SJSA1 (cell line): ENCODE measurements at places on chromosomes 11 and 22.

- H3K36me3 ChIP-seq: no peaks in the 10 kb centered on the region
- H3K4me1 ChIP-seq: no peaks in the 10 kb centered on the region
- H3K27me3 ChIP-seq: peaks cover 21% of the 10 kb centered on the region
- no peak overlapping the region for H3K27ac ChIP-seq
Measured at GRCh38 chr11:17486646-17487045, 10.0 kb upstream of the ABCC8 start.

- H3K36me3 ChIP-seq: no peaks in the 10 kb centered on the region
- H3K4me1 ChIP-seq: peaks cover 11% of the 10 kb centered on the region
- peaks cover 73% of the 10 kb centered on the region for H3K27me3 ChIP-seq
- no peak for DNase-seq
- peak within 1 kb of the TSS; percentile 20 for H3K4me3 ChIP-seq
- H3K27ac ChIP-seq: no peak within 1 kb of the TSS
Measured at GRCh38 chr11:44726283-44727113, at the start of gene TSPAN18. TSS of gene TSPAN18 (plus strand) at chr11:44726962. CDS start at chr11:44906417, 179,455 bp downstream.

- no peaks in the 10 kb centered on the region for H3K36me3 ChIP-seq
- H3K27me3 ChIP-seq: no peaks in the 10 kb centered on the region
- H3K27ac ChIP-seq: no peak overlapping the region
- no peak for DNase-seq
- H3K4me1 ChIP-seq: no peaks in the 10 kb centered on the region
Measured at GRCh38 chr22:37362621-37363020, 64.7 kb downstream of the ELFN2 start.

- DNase-seq: peak; percentile 78
- H3K4me1 ChIP-seq: peaks cover 11% of the 10 kb centered on the region
- peaks cover 10% of the 10 kb centered on the region; the same call in 1 of the 2 replicates for H3K27me3 ChIP-seq
- no peaks in the 10 kb centered on the region for H3K36me3 ChIP-seq
Measured at GRCh38 chr11:1870721-1871466, 18.0 kb downstream of the LSP1 start.

DNA sequence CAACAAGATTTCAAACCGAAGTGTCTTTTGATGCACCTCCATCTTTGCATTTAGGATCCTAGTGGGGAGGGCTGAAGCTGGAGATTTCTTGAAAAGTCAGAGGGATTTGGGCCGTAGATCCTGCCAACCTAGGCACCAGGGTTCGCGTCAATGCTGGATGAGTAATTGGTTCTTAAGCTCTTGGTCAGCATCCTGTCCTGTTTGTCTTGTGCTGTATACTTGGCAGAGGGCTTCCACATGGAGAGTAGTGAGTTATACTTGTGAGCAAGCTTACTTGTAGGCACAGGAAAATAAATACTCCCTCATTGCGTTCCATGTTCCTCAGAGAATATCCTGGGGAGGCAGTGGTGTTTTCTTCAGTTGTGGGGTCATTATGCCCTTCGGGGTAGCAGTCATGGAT lies 12.6 kb downstream of the INSC start:
- no peak for DNase-seq
- H3K4me1 ChIP-seq: peaks cover 30% of the 10 kb centered on the region
- H3K27ac ChIP-seq: no peak overlapping the region
- H3K4me3 ChIP-seq: no peak overlapping the region
- no peaks in the 10 kb centered on the region for H3K27me3 ChIP-seq
- H3K36me3 ChIP-seq: no peaks in the 10 kb centered on the region

GRCh38 chr11:66967670-66968425 lies 7.3 kb upstream of the C11orf86 start:
- H3K4me1 ChIP-seq: peaks cover 43% of the 10 kb centered on the region
- no peaks in the 10 kb centered on the region for H3K27me3 ChIP-seq
- H3K4me3 ChIP-seq: no peak overlapping the region
- no peak for DNase-seq

DNA sequence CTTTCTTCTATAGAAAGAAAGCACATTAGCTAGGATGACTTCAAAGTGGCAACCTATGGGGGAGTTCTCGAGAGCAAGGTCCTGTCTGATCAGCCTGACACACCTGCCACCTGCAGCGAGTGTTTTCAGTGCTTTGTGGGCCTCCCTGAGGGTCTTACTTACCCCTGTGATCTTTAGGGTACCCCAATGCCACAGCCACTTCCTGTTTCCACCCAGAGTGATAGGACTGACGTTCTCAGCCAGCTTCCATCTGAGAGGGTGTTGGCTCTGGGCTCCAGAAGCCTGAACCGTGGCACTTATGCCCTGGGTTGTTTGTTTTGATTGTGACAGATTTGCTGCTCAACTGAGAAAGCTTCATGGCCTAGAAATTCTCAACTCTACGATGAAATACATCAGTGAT lies 21.7 kb upstream of the ANKK1 start:
- no peak for DNase-seq
- H3K27me3 ChIP-seq: no peaks in the 10 kb centered on the region
- H3K36me3 ChIP-seq: no peaks in the 10 kb centered on the region
- no peak overlapping the region for H3K27ac ChIP-seq
- no peak overlapping the region for H3K4me3 ChIP-seq

- H3K27me3 ChIP-seq: no peaks in the 10 kb centered on the region
- no peak for DNase-seq
- H3K27ac ChIP-seq: no peak overlapping the region
- H3K36me3 ChIP-seq: no peaks in the 10 kb centered on the region
Measured at GRCh38 chr11:19842505-19842904, 129.9 kb downstream of the NAV2 start.

DNA sequence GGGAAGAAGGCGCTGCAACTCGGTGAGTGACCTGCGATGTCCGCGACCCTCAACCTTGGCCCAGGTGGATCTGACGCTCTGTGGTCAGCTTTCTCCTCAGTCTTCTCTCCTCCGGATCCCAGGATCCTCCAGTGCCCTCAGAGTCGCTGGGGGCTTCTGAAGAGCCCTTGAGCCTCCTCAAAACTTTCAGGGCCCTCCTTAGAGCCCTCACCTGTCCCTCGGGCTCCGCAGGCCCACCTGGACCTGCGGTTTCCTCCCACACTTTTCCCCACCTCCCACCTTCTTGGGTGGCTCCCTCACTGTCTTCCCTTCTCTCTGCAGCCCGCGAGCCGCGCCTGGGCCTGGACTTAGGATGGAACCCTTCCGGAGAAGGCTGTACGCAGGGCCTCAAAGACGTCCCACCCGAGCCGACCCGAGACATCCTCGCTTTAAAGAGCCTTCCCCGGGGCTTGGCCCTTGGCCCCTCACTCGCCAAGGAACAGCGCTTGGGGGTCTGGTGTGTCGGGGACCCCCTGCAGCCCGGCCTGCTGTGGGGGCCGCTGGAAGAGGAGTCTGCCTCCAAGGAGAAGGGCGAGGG lies 335 bp downstream of the ZNF408 start:
- peak overlapping the region; percentile 89 for H3K27ac ChIP-seq
- H3K4me1 ChIP-seq: no peaks in the 10 kb centered on the region; the same call in 1 of the 2 replicates
- H3K4me3 ChIP-seq: peak overlapping the region; percentile 58
- DNase-seq: no peak
- peaks cover 60% of the 10 kb centered on the region for H3K36me3 ChIP-seq
- H3K27me3 ChIP-seq: no peaks in the 10 kb centered on the region

DNA sequence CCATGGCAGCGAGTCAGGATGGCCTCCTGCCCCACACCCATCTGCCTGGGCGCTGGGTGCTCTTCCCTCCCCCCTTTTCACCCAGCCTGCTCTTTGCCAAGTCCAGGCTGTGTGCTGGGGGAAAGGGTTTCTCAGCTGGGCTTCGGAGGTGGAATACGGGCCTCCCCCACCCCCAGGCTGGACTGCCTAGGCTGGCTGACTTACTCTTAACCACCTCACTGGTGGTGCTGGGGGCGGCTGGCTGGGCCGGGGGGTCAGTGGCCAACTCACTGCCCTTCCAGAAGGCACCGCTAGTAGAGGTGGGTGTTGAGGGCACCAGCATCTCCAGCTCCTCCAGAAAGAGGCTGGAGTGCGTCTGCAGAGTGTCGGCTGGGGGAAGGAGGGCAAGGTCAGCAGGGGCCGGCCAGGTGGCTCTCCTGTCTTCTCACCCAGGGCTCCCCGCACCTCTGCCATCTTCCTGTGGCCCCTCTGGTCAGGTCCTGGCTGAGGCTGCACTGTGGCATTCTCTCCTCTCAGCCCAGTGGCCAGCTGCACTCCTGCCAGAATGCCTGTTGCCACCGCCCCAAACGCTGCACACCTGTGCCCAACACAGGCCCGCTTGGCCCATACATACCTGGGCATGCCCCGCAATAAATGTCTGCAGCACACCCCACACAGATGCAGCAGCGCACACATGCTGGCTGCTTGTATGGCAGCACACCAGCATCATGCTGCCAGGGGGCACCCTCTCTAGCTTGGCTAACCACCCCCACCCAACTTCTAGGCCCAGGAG lies 9.7 kb downstream of the PITPNM1 start:
- peaks cover 29% of the 10 kb centered on the region for H3K36me3 ChIP-seq
- no peak overlapping the region for H3K27ac ChIP-seq
- H3K4me3 ChIP-seq: no peak overlapping the region
- H3K4me1 ChIP-seq: no peaks in the 10 kb centered on the region
- H3K27me3 ChIP-seq: no peaks in the 10 kb centered on the region

GRCh38 chr11:123590296-123590912 lies 64.0 kb downstream of the SCN3B start:
- H3K27ac ChIP-seq: no peak overlapping the region
- H3K4me3 ChIP-seq: no peak overlapping the region
- no peaks in the 10 kb centered on the region for H3K27me3 ChIP-seq
- peak; percentile 51 for DNase-seq

- H3K27me3 ChIP-seq: no peaks in the 10 kb centered on the region
- no peak for DNase-seq
- no peaks in the 10 kb centered on the region for H3K4me1 ChIP-seq
- no peaks in the 10 kb centered on the region for H3K36me3 ChIP-seq
Measured at GRCh38 chr11:17218403-17218802, 10.6 kb upstream of the PIK3C2A start.

DNA sequence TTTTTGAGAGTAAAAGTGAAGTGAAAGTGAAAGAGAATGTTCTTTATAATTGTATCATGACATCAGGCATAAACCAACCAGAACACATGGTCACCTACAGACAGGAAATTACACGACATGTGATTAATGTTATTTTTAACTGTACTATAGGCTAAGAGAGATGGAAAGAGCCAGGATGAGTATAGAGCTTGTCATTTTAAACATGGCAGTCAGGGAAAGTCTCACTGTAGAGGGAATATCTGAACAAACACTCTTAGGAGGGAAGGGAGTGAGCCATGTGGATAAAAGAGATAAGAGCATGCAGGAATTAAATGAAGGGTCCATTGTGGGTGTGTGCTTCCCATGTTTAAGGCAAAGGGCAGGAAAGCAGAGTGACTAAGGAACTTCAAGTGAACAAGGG lies 599.1 kb upstream of the FAT3 start:
- H3K4me1 ChIP-seq: no peaks in the 10 kb centered on the region
- H3K27me3 ChIP-seq: no peaks in the 10 kb centered on the region
- no peak for DNase-seq
- H3K4me3 ChIP-seq: no peak overlapping the region
- no peaks in the 10 kb centered on the region for H3K36me3 ChIP-seq
- H3K27ac ChIP-seq: no peak overlapping the region

DNA sequence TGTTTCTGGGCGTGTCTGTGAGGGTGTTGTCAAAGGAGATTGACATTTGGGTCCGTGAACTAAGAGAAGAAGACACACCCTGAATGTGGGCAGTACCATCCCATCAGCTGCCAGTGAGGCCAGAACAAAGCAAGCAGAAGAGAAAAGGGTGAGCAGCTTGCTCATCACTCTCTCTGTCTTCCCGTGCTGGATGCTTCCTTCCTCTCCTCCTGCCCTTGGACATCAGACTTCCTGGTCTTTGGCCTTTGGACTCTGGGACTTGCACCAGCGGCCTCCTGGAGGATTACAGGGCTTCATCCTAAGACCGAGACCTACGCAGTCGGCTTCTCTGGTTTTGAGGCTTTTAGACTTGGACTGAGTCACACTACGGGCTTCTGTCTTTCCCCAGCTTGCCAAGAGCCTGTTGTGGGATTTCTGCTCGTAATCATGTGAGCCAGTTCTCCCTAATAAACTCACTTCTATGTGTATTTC lies 18.8 kb downstream of the APOL2 start:
- no peak for DNase-seq
- no peaks in the 10 kb centered on the region for H3K36me3 ChIP-seq
- no peaks in the 10 kb centered on the region for H3K4me1 ChIP-seq

DNA sequence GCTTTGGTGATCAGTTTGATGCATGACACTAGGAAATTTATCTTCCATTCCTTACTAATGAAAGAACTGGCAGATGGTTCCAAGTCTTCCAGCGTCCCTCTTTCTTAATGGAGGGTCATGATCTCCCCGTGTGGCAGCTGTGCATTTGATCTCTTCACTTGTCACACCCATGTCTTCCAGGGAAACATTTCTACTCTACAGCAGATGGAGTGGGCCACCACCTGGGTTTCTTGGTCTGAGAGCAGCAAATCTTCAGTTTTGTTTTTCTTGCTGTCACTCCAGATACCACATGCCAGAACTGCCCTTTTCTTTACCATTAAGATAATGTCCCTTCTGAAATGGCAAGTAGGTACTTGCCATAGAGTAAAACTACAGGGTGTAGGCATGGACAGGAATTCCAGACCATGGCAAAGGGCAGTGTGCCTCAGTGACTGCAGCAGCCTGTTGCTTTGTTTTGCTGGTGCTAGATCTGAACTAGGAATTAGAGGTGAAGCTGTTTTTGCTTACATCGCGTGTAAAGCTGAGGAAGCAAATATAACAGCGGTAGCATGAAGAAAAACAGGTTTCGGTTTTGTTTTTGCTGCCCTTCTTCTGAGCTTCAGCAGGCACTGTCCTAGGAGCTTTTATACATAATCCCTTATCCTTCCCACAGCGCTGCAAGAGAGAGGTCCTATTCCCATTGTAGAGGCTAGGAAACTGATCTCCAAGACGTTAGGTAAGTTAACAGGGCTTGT lies 20.7 kb upstream of the C11orf96 start:
- H3K4me3 ChIP-seq: no peak overlapping the region
- peak; percentile 59 for DNase-seq
- peaks cover 74% of the 10 kb centered on the region for H3K4me1 ChIP-seq
- no peaks in the 10 kb centered on the region for H3K27me3 ChIP-seq
- H3K36me3 ChIP-seq: peaks cover 30% of the 10 kb centered on the region

- H3K27me3 ChIP-seq: peaks cover 4% of the 10 kb centered on the region; the same call in 1 of the 2 replicates
- H3K4me1 ChIP-seq: no peaks in the 10 kb centered on the region
- no peak overlapping the region for H3K27ac ChIP-seq
- no peak for DNase-seq
- H3K4me3 ChIP-seq: no peak overlapping the region
- H3K36me3 ChIP-seq: no peaks in the 10 kb centered on the region
Measured at GRCh38 chr11:72636376-72636775, 37.8 kb downstream of the PDE2A start.

DNA sequence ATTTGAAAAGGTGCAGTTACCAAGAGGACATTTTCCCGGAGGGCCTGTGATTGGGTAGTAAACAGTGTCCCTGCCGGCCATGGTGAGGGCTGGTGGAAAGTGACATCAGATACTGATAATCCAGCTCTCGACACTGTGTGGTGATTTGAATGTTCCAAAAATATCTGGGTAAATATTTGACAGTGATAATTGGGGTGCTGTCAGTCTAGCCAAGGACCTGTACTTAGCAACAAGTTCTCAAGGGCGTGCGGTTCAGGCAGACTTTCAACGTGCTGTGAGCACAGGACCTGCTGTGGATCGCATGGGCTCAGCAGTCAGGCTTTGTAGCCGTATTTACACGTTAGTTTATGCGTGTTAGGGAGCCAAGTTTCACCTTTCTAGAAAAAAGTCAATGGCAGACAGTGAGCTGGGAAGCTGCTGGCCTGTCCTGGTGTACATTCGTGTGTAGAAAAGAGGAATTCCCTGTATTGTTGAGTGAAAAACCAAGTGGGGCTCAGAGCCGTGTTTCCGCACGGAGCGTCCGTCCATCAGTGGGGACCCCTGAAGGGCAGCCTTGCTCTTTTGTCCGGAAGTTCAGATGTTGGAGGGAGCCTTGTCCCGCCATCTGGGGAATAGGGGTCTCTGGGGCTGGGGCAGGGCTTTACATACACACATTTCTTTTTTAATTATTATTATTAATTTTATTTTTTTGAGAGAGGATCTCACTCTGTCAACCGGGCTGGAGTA lies 11.3 kb downstream of the TRMU start:
- DNase-seq: no peak
- no peak overlapping the region for H3K4me3 ChIP-seq
- H3K4me1 ChIP-seq: no peaks in the 10 kb centered on the region
- no peak overlapping the region for H3K27ac ChIP-seq
